ENCODE measurements at places on chromosomes 7 and 10.

DNA sequence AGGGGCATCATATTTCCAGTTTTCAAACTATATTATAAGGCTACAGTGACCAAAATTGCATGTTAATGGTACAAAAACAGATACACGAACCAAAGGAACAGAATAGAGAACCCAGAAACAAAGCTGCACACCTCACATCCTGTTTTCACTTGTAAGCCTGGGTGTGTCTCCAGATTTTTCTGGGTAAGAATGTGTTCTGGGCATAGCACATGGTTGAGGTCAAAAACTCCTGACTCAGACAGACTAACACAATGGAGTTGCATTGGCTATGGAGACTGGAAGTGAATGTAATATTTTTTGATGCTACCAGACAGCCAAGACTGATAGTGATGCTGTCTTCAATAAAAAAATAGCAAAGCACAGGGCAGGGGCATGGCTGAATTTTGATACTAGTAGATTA lies 1175.2 kb downstream of the NXPH1 start:
- no peak for DNase-seq

GRCh38 chr7:128821724-128822123 lies 8.5 kb upstream of the FLNC start:
- no peak for DNase-seq

DNA sequence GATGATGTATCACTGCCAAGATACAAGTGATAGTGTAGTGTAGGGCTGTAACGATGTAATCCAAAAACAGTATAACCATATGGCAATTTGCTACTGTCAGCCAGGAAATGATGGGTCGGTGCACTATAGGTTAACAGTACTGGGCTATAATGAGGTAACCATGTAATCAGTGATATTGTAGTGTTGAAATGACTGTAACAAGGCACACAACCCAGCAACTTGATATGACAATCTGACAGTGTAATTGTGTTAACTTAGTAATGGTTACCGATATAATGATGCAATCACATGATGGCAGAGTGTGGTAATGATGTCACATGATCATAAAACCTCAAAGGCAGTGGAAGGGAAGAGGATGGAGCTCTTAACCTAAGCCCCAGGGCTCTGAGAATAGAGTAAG lies 73.8 kb upstream of the SLF2 start:
- no peak for DNase-seq

DNA sequence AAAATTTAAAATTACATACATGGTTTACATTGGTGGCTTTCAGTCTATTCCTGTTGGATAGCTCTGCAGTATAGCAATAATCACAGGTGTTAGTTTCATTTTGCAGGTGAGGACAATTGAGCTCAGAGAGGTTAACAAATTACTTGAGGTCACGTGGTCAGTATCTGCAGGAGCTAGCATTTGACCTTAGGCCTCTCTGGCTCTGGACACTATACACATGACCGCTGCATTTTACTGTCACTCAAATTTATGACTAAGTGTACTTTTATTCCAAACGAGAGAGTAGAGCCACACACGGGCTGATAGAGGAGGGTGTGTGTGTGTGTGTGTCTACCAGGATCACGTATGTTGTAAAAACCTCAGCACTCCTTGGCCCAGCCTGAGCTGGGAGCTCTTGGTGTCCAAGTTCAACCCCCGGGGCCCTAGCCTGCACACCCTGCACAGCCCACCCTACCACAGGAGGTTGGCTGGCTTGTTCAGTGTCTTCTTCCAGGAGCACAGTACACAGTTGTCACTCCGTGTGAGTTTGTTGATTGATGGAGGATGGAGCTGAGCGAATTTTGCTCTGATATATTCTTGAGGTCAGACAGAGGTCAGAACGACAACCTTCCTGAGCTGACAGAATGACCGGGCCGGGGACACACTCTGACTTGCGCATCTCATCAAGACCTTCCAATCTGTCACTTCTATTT lies 272.7 kb downstream of the GFRA1 start:
- DNase-seq: no peak

GRCh38 chr10:116300542-116300941 lies 23.7 kb upstream of the CCDC172 start:
- DNase-seq: no peak

- no peak for DNase-seq
Observed at GRCh38 chr10:121338206-121338980, 259.9 kb downstream of the FGFR2 start.

DNA sequence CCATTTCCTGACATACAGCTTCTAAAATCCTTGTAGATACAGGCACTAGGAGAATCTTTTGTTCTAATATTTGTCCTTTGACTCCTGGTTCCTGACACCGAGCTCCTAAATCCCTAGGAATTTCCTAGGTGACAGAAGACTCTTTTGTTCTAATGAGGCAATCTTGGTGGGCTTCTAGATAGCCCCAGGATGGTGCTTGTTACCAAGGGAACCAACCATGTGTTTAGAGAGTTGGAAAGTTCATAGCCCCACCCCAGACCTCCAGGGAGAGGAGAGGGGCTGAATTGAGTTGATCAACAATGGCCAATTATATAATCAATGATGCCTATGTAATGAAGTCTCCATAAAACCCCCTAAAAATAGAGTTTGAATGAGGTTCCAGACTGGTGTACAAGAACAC lies 145.1 kb downstream of the JMJD1C start:
- DNase-seq: no peak

- no peak for DNase-seq
Observed at GRCh38 chr10:110355141-110355831, 50.6 kb upstream of the SMNDC1 start.

GRCh38 chr10:81108516-81109199 lies 571.0 kb downstream of the SH2D4B start:
- DNase-seq: no peak

DNA sequence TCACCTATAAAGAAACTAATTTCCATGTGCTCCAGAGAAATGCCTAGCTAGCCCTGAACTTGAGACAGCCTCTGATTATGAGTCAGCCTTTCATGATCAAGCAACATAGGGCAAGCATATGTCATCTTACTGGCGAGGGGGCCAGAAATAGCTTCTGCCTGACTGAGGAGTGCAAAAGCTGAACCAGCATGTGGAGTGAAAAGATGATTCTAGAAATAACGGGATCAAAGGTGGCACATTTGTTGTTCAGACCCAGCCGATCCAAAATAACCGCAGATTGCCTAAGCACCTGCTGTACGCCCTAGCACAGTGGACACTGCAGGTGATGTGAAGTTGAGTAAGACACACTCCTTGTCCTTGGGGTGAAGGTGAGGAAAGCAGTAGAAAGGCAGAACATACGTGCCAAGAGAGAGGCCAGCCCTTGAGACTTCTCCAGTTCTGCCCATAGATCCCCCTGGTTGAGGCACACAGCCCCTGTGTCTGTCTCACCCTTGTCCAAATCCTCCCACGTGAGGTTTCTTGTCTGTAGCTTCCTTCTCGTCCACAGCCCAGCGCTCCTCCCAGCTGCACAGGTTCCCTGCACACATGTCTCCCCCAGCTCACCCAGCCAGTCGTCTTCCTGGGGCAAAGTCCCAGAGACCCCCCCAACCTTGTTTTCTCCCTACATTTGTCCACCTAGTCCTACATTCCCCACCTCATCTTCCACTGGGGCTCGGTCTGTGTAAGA lies 2.8 kb upstream of the BCL7B start:
- peak; percentile 77 for DNase-seq

DNA sequence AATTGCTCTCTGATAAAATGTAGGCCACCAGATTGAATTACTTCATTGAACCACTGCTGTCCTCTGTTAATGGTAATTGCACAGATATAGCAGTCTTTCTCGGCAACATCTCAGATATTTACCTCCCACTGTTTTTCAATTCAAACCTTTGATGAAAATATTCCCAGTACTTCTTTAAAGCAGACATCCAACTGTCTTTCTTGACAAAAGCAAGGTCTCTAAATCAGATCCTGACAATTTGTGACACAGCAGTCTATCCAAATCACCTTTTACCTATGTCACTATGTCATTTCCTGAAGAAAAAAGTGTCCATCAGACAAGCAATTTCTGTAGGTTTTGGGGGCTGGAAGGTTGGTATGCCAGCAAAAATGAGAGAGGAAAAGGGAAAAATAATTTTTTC lies 555.7 kb downstream of the AUTS2 start:
- no peak for DNase-seq

DNA sequence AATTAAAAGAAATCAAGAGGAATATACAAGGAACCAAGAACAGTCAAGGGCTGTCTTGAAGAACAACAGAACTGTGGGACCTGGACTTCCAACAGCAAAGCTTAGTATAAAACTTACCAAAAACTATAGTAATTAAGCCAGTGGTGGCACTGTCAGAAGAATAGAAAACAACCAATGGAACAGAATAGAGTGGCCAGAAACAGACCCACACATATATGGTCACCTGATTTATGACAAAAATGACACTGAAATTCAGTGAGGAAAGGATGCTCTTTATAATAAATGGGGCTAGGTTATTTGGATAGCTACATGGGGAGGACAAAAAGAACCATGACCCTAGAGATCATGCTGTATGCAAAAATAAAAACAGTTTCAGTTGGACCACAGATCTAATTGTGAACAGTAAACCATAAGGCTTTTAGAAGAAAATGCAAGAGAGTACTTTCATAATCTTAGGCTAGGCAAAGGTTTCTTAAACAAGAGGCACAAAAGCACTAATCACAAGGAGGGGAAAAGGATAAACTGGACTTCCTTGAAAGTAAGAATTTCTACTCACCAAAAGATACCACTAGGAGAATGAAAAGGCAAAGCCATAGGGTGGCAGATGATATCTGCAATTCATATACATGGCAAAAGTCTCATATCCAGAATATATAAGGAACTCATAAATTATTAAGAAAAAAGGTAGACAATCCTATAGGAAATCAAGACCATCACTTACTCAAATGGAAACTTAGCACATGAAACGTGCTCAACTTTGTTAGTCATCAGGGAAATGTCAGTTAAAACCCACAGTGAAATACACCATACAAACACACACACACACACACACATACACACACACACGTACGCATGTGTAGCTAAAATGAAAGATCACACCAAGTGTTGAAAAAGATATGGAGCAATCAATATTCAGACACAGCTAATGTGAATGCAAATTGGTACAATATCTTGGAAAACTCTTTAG lies 20.8 kb downstream of the HYCC1 start:
- no peak for DNase-seq

DNA sequence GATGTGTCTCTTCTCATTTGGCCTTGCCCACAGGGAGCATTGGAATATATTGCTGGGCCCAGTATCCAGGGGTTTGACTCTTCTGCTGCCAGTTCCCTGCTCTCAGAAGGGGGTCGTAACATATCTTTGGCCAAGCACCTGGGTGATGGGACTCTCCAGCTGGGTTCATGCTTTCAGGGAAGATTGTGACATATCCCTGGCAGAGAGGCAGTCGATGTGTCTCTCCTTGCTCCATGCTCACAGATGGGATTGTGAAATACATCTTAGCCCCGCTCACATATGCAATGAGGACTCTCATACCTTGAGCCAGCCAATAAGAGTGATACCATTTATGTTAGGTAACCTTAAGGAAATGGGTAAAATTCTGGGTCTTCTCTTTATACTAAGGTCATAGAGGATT lies 39.2 kb upstream of the ZNF680 start:
- DNase-seq: no peak

GRCh38 chr7:142556740-142557139 lies 192.5 kb upstream of the PRSS1 start:
- DNase-seq: peak; percentile 92

DNA sequence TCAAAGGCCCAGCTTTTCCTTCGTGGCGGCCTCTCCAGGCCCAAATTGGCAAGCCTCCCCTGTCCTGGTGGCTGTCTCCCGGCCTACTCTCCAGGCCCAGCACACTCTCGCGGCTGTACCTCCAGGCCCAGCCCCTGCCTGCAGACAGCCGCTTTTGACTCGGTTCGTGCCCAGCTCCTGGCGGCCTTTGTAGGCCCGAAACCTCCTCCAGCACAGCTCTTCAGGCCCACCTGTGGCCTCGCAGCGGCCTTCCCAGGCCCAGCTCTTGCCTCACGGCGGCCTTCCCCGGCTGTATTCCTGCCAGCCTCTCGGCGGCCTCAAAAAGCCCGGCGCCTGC lies 18.2 kb upstream of the TMEM248 start:
- DNase-seq: no peak

GRCh38 chr10:101122270-101123084 lies 8.6 kb upstream of the TLX1 start:
- no peak for DNase-seq

DNA sequence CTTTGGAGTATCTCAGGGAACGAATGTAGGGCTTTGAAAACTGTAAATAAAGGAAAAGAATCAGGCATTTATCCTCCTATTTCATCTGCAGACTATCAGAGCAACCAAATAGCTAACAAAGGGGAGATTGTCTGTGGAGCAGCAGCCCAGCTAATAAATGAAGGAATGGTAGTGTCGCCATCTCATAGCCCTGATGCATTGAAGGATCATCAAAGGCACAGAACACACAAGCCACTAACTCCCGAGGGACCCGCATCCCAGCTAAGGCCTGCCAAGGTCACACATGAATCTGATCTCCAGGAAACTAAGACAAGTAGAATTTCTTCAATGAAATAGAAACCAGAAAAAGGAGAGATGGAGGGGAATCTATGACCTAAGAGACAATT lies 38.2 kb downstream of the CALML5 start:
- DNase-seq: peak; percentile 44

- no peak for DNase-seq
Observed at GRCh38 chr7:72017756-72018155, 394.4 kb downstream of the CALN1 start.

GRCh38 chr10:129851941-129852640 lies 112.0 kb downstream of the EBF3 start:
- DNase-seq: no peak

DNA sequence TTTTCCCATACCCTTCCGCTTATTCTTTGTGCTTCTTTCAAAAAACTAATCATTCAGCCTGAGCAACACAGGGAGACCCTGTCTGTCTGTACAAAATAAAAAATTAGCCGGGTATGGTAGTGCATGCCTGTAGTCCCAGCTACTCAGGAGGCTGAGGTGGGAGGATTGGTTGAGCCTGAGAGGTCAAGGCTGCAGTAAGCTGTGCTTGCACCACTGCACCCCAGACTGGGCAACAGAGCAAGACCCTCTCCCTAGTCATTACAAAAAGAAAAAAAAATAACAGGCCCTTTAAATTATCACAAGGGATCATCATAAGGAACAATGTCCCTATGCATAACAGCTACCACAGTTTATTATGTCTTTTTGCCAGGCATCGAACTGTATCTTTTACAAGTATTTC lies 119.6 kb downstream of the TRIM24 start:
- no peak for DNase-seq

DNA sequence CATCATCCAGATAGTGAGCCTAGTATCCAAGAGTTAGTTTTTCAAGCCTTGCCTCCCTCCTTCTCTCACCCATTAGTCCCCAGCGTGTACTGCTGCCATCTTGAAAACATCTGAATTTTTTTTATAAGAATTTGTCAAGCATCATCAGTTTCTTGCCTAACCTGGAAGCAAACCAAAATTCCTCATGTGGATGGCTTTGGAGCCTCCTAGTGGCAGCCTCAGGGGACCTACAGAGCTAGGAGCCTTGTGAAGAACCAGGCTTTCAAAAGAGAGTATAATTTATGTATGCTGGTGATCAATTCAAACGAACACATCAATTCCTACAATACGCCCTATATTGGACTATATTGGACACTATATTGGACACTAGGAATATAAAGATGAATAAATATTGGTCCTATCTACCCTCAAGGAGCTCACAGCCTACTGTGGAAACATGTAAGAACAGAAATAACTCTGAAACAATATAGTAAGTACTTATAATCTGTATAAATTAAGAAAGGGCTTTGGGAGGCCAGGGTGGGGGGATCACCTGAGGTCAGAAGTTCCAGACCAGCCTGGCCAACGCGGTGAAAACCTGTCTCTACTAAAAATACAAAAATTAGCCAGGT lies 63.4 kb downstream of the HPSE2 start:
- DNase-seq: peak; percentile 62

All from COLO829 (cell line).